ENCODE measurements at places on chromosomes 2 and 18.

- DNase-seq = no peak
These were observed 101.0 kb upstream of the ZNF236 start for GRCh38 chr18:76721207-76721996.

DNA sequence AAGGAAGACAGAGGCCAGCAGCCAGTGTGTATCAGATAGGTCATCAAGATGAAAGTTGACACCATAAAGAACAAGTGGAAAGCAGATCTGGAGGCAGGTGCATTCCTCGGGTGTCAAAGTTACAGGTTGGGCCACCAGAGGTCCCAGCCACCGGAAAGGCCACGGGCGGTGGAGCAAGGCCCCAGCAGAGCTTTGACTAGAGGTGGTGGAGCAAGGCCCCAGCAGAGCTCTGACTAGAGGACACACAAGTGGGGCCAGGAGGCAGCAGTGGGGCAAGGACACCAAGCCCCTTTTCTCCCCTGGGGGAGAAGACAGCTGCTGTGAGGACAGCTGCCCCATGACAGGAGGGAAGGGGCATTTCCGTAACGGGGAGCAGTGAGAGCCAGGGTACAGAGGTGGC is 115.1 kb downstream of the GYPC start:
- DNase-seq = no peak

- no peak for DNase-seq
These were observed 42.6 kb downstream of the EDAR start for GRCh38 chr2:108946442-108946841.

GRCh38 chr18:46958209-46958608 is 40.8 kb downstream of the KATNAL2 start:
- no peak for DNase-seq

DNA sequence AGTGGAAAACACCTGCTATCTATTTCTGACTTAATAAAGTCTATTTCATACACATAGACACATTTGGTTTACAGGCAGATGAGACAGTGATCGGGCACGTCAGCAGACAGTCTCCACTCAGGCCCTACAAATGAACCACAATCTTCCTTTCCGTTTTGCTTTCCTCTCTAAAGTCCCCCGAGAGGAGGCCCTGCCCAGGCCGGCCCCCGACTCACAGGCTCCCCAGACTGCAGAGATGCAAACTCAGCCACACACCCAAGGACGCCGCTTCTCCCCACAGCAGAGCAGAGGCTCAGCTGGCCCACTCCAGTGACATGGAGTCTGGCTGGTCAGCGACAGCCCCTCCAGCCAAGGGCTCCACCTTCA is 9.3 kb upstream of the MTERF4 start:
- DNase-seq = no peak

GRCh38 chr2:135169900-135170753 is 118.0 kb downstream of the RAB3GAP1 start:
- DNase-seq = no peak

DNA sequence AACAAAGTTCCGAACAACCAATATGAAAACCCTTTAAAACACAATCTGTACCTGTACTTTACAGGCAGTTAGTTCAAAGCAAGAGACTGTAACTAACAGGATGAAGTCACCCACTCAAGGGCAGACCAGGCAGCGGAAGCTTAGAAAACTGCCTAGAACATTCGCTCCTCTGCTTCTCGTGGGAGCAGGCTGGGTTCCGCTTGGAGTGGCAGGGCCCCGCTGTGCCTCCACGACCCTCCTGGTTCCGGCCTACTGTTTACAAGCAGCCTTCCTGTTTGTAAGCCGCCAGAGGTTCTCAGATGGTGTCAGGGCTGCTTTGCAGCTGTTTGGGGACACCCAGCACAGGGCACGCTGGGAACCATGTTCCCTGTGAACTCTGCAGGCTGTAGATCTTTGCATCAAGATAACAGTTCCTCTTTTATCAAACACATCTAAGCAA is 31.3 kb downstream of the CIB4 start:
- no peak for DNase-seq

DNA sequence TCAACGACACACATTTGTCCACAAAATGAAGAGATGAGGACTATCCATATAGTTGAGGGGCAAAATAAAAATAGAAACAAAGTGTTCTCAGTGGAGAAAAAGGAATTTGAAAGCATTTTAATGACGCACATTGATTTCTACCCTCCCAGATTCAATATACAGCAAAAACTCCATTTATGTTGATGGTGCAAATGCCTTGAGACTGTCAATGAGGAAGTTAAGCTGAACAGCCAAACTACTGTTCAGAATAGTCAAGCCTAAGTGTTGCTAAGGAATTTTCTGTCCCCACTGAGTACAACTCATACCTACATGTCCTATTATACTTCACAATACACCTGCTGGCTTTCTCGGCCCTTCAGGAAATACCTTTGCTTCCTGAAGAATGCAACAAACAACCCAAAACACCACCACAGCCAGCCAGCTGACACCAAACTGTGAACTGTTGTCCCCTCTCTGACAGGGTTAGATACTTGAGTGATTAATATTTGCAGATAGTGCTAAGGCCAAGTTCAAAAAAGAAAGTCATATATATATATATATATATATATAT is 27.8 kb upstream of the DARS1 start:
- DNase-seq = no peak

DNA sequence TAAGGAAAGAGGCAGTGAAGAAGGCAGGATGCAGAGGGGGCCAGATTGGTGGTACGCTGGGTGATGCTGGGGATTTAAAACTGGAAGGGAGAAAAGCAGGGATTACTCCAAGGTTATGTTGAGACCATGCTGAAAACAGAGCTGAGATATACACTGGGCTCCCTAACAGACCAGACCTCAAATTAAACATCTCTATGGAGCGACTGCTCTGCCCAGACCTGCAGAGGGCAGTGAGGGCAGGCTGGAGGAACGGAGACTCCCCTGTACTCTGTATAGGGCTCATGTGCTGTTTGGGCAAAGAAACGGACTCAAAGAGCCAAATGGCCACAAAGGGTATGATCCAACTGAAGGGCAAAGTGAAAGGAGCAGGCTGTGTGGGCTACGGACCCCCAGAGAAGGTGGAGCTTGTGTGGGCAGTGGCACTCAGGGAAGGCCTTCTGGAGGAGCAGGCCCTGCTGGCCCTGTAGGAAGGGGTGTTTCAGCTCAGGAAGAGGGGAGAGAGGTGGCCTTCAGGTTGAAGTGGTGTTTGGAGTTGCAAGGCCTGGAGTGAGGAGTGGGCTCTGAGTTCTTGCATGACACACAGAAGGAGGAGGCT is 4.8 kb upstream of the CELF4 start:
- DNase-seq = no peak

- DNase-seq = no peak
These were observed 306.0 kb downstream of the MYCN start for GRCh38 chr2:16246281-16246850.

- DNase-seq = no peak
These were observed 164.1 kb downstream of the GREB1L start for GRCh38 chr18:21406116-21406515.

DNA sequence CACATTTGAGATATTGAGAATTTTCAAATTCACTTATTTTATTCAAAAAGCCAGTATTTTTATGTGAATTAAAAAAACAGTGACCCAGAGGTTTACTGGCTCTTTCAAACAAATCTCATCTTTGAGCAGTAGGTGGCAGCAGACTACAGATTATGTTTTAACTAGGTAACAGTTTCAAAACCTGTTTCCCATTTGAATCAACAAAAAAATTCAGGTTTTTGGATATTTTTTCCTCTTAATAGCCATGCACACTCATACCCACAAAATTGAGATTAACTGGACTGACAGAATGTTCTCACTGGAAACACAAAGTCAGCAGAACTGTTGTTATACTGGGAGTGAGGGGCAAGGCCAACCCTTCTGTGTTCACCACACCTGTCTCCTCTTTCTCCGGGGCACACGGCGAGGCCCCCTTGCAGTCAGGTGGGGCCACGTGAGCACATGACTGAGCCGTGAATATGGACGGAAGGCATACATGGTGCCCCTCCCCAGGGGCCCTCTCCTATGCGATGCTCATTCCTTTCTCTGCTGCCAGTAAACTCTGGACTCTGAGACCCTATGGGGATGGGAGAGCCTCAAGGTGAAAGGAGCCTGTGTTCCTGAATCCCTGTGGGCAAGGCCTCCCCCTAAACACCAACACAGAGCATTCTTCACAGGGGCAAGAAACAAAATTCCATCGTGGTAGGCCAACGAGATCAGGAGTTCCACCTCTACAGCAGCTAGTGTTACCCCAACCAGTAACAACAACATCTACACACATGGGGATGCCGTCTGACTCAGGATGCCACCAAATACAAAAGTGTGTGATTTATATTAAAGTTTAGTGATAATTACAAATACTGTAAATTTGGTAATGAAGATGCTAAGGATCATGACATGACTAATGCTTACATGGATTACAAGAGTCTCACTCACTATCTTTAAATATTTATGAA is 80.4 kb downstream of the LPIN2 start:
- no peak for DNase-seq

GRCh38 chr18:35437836-35438235 is 59.9 kb downstream of the INO80C start:
- DNase-seq = no peak

GRCh38 chr2:65350651-65351056 is 81.7 kb downstream of the SPRED2 start:
- DNase-seq = no peak

GRCh38 chr2:113692698-113693428 is 63.6 kb downstream of the SLC35F5 start:
- DNase-seq = no peak

DNA sequence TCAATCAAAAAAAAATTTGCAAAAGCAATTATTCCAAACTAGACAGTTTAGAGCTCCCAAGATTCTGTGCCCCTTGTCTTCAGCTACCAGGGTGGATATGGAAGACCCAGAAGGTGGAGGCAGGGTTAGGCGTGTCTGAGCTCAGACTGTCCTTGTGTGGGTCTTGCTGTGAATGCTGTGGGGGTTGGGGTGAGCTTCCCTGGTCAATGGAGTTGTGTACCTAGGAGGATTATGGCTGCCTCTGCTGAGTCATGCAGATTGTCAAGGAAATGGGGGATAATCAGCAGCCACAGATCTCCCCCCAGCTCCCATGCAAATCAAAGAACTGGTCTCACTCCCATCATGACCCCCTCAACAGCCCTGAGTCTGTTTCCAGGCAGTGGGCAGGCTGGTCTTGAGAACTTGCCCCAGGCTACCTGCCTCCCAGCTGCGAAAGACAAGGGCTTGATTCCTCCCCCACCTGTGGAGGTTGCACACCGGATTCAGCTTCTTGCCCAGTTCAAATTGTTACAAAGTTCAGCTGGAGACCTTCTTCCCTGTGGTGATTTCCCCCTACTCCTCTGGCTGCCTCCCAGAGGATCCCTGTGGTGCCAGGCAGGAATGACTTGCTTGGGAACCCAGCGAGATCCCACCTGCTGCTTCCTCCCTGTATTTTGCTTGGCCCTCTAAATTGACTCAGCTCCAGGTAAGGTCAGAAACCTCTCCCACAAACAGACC is 77.0 kb downstream of the RAD51AP2 start:
- DNase-seq = no peak

DNA sequence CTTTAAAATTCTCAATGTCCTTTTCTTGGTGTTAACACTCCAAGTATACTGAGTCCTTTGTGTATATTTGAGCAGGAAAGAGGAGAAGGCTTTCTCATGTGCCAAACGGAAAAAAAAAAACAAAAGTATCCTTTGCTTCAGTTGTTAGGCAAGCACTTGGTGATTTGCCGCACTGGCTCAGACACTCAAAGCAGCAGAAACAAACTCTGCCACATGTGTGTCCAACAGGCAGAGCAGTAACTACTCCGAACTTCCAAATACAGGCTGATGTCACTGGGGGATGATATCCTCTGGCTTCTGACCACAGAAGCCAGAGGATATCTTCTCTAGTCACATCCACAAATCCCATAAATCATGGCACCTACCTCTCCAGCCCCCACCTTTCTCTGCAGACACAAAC is 108.0 kb upstream of the SALL3 start:
- DNase-seq = no peak

DNA sequence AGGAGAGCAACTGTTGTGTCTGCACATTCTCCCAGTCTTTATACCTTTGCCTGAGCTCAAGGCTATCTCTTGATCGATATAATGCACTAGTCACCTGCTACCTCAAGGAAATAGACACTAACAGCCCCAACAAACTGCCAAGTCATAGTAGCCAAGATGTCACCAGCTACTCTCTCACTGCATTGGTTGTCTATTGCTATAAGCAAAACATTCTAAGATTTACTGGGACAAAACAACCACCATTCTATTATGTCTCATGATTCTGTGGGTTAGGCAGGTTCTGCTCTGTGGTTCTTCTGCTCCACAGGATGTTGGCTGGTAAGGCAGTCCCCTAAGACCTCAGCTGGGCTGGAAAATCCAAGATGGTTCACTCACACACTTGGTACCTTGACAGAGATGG is 28.5 kb upstream of the MLPH start:
- no peak for DNase-seq

- no peak for DNase-seq
These were observed 367.4 kb upstream of the MYT1L start for GRCh38 chr2:2698182-2699120.

GRCh38 chr2:58862244-58862643 is 621.1 kb upstream of the FANCL start:
- DNase-seq = no peak

DNA sequence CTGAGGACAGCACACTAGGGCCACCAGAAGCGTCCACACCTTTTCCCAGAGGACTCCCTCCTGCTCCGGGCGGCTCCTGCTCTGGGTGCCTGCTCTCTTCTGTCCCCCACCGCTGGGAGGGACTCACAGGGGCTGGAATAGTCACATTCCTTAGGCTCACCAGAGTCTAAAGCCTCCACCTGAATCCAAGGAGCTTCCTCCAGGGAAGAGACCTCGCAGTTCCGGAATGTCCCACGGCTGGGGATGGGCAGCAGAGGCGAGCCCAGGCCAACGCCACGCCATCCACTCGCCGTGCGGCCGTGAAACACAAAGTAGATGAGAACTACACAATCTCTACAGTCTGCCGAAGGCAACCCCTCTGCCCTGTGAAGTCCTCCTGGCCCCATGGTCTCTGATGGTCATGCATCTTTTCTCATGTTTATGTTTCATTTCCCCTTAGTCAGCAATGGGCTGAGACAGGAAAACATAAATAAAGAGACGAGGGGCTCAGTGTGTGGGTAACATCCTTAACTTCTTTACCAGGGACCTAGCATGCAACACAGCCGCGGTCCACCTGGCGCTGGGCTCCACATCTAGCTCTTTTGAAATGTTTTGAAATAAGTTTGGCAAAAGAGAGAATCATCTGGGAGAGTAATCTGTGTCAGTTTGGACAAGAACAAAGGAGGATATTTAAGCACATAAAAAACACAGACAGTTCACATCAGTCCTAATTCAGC is 98.4 kb downstream of the PXDN start:
- no peak for DNase-seq

Data from stimulated activated CD8-positive, alpha-beta memory T cell treated with anti-CD3 and anti-CD28 coated beads, Interleukin-7, amount 100 ng/mL, for 24 hours (primary cell).